IPS-NIHi11 (cell line): ENCODE measurements at places on chromosomes 16 and 17.

DNA sequence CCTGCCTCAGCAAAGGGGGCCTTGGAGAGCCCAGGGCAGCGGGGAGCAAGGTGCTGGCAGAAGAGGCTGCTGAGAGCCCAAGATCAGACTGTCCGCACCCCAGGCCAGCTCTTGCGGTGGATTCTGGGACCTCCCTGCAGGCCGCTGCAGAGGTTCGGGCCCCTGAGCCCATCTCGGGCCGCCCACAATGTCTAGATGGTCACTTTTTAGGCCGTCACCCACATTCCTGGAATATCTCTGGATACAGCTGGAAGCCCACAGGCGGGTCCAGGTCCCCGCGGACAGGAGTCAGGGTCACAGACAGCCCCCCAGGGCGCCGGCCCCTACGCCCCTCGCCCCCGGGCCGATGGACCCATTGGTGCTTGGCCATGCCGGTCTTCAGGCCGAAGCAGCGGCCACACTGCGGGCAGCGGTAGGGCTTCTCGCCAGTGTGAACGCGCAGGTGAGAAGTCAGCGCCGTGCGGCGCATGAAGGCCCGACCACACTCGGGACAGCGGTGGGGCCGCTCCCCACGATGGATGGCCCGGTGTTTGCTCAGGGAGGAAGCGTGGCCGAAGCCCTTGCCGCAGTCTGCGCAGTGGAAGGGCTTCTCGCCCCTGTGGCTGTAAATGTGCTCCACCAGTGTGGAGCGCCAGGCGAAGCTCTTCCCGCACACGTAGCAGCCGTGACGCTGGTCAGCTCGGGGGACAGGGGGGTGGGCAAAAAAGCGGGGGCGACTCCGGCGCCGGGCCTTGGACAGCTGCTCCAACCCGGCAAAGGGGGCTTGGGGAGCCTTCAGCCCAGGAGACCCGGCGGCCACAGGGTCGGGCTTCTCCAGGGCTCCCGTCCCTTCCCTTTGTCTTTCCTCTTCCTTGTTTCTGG, 2.1 kb downstream of the ZNF747 start:
- no peak for DNase-seq

DNA sequence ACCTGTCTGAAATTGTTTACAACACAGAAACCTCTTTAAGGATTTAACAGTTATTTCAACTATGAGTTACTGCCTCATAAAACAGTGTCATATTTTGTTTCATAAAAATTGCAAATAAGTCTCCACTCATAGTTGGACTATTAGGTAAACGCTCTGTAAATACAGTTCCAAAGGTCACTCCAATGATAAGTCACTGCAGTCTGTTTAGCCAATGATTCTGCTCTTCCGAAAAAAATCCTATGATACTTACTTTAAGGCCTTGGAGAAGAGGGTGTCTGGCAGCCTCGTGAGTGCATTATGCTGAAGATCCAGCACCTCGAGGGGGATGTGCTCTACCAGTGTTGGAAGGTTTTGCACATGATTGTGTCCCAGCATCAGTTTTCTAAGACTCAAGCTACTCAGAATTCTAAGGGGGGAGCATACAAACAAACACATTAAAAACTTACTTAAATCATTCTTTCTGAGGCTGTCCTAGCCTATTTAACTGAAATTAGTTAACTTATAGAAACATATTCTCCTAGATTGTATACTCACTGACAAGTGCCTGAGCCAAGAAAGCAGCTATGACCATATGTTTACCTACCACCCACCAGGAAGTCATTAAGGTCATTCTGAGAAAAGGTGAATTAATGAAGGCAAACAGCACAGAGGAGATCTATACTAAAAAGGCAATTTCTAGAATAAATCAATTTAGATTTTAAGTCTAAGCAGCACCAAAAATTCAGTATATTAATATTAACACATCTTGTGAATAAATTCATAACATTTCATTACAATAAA, 41.1 kb downstream of the MARVELD3 start:
- DNase-seq, result no peak

DNA sequence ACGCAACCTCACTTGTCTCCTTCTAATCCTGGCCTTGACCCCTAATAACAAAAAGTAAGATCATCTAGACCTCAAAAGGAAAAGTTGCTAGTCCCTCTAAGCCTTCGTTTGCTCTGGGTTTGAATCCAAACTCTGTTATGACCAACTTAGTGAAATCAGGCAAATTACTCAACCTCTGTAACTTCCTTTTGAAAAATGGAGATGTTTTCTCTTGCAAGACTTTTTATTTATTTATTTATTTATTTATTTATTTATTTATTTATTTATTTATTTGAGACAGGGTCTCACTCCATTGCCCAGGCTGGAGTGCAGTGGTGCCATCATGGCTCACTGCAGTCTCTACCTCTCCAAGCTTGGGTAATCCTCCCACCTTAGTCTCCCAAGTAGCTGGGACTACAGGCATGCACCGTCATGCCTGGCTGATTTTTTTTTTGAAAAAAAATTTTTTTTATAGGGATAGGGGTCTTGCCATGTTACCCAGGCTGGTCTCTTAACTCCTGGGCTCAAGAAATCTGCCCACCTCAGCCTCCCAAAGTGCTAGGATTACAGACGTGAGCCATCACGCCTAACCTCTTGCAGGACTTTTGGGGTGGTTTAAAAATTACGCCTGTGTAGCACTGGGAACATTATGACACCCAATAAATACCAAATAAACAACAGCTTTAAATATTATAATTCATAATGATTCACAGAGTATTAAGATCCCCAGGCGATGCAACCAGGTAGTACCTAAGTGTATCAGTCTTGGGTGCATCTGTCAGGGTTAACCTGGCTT, 63.4 kb downstream of the PITPNC1 start:
- no peak for DNase-seq

DNA sequence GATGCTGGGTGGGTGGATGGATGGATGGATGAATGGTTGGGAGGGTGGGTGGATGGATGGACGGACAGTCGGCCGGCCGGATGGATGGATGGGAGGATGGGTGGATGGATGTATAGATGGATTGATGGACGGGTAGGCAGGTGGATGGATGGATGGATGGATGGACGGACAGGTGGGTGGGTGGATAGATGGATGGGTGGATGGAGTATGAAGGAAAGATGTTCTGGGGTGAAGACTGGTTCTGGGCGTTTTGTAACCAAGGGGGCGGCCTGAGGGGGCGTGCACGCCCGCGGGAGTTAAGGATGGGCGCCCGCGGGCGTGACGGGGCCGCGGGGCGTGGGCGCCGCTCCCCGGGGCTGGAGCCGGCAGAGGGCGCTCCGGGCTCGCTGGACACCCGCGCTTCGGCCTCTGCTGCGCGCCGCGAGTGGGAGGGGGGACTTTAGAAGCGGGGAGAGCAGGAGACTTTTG, at the start of gene NECAB2:
Gene NECAB2 (plus strand): TSS at position 407 of the 468 bp plus-strand sequence. CDS start 405 bp downstream, outside the sequence.
- DNase-seq, result peak; percentile 92

DNA sequence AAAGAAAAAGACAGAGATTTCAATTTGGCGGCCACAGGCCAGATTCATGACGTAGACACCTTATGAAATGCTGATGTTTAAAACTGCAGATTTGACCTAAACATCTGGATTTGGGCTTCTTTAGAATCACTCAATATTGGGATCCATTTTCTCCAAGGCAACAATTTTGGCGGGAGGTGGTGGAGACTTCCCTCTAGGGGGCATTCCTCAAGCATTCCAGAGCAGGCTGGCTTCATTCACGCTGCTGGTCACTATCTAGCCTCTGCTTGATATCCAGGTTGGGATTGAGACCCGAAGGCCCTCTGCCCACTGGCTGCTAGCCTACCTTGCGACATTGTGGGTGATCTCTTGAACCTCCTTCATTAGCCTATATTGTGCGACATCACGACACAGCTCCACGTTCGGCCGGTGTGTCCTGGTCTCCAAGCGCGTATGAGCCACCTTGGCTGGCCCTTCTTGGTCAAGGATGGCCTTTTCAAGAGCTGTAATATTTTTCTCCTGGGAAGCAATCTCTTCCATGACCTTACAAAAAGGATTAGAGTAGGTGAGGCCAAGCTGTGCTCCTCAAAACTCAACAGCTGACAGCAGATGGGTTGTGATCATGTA, 24.5 kb downstream of the FBXO39 start:
- DNase-seq, result peak; percentile 30

DNA sequence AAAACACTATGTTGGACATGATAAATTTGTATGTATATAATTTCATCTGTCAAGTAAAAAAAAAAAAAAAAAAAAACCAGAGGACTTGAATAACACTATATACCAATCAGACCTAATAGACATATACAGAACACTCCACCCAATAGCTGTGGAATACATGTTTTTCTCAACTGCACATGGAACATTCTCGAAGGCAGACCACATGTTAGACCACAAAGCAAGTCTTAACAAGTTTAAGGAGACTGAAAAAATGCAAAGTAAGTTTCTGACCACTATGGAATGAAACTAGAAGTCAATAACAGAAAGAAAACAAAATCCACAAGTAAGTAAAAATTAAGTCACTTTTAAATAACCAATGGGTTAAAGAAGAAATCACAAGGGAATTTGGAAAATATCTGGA, 8.4 kb upstream of the CNTNAP4 start:
- no peak for DNase-seq

- DNase-seq, result no peak
Observed at GRCh38 chr17:28889996-28890395, 7.5 kb downstream of the FLOT2 start.

DNA sequence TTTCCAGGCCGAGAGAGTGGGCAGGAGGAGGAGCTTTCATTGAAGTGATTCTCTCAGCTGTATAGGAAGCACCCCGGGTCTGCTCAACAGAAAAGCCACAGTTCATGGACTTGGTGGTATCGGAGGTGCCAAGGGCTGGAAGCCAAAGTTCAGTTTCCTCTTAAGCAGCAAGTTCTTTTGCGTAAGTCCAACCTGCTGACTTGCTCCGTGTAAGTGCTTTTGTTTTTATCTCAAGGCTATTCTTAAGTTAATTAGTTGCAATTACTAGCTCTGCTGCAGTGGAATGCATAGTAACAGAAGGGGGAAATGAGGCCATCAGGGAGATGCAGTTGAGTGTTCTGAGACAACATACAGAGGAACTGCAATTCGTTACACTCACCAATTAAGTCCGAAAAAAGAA, 44.6 kb downstream of the SMIM36 start:
- peak; percentile 44 for DNase-seq

DNA sequence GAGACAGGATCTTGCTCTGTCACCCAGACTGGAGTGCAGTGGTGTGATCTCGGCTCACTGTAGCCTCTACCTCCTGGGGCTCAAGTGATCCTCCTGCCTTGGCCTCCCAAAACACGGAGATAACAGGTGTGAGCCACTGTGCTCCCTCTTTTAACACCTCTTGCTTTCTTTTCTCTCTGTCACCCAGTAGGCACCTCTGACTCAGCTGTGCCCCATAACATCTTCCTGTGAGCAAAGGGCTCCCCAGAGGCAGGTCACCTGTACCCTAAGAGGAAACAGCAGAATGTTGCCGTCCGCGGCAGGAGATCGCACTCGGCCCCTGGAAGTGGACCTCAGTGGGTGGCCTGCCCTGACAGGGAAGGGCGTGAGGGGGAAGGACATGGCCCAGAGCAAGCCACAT, 918 bp upstream of the NLRC3 start:
- no peak for DNase-seq

- DNase-seq, result no peak
Observed at GRCh38 chr16:2209258-2210008, 1.2 kb downstream of the BRICD5 start.
